Esophagus squamous epithelium (tissue), 5 donors: ENCODE measurements at places on chromosomes 4 and X.

- DNase-seq, result no peak
These were observed 55.0 kb upstream of the PACRGL start for GRCh38 chr4:20645236-20645635.

DNA sequence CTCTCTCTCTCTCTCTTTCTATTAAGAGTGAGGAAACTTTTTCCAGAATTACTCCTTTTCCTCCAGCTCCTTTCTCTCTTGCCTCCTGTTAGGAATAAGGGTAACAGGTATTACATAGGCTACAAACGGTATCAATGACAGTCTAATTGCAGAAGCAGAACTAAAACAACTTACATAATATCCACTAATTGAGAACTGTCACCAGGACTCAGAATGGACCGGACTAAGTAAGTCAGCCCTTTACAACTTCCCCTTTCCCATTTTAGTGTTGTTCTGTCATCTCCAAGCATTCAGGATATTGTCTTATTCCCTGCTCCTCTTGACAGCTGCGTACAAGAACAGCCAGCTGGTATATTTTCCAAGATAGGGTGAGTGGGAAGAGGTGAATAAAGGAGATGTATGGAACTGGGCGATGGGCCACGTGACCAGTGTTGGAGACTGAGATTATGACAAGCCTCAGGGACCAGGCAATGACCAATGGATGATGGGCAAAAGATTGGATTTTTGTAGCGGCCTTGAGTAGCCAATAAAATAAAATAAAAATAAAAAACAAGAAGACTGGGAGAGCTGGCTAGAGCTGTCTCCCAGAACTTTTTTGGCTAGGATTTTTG lies 2.3 kb upstream of the FNIP2 start:
- DNase-seq, result no peak

- no peak for DNase-seq
These were observed 437.9 kb upstream of the MAOA start for GRCh38 chrX:43218198-43218597.

- DNase-seq, result no peak
These were observed 4.6 kb upstream of the ARHGAP6 start for GRCh38 chrX:11670316-11670715.

DNA sequence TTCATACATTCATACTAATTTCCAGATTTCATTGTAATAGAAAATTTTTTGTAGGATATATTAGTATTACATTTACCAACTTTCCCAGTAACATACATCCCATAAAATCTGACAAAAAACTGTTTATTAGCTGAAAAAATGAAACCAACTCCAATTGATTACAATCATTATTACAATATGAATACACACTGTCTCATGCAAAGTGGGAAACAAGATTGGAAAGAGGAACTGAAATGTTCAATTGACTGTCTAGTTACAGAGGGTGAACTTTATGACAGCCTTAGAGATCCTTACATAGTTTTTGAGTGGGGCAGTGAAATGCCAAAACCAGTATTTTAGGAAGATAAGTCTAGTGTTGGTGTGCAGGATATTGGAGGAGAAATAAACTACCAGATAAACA lies 2.3 kb upstream of the AMBN start:
- DNase-seq, result no peak

GRCh38 chr4:79964400-79965211 lies 108.4 kb downstream of the ANTXR2 start:
- DNase-seq, result no peak

- no peak for DNase-seq
These were observed 15.9 kb downstream of the TMEM184C start for GRCh38 chr4:147633113-147633512.

GRCh38 chr4:48620093-48620492 lies 130.0 kb downstream of the ZAR1 start:
- DNase-seq, result no peak

- DNase-seq, result no peak
These were observed 219.4 kb downstream of the NKX6-1 start for GRCh38 chr4:84279678-84280077.

DNA sequence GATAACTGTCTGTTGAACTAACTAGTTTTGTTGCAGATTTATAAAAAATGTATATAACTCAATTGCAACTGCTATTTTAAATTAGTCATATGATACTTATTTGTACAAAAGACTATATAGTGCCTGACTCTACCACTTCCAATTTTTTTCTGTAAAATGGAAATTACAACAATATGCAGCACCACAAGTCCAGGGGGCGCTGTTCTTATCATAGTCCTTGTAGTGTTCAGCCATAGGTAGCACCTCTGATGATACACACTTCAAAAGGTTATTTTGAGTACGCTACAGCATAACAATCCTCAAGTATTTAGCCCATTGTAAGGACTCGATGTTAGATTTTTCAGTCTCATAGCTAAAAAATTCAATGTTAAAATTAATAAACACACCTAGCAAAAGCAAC lies 174.9 kb downstream of the CORIN start:
- no peak for DNase-seq

DNA sequence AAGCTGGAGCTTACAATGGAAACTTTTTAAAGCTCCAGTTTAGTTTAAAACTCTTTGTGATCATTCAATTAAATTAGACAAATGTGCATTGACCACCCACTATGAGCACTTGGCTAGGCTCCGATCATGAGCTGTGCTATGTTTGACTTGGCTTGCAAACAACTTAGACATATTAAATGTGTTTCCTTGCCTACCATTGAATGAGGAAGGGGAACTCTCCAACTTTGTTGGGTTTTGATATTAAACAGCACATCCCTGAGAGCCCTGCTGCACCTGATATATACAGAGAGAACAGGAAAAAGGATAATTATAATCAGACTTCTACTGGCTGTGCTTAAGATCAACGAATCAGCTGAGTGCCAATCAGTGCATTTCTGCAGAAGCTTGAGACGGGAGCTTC lies 71.4 kb upstream of the ADGRL3 start:
- DNase-seq, result no peak

DNA sequence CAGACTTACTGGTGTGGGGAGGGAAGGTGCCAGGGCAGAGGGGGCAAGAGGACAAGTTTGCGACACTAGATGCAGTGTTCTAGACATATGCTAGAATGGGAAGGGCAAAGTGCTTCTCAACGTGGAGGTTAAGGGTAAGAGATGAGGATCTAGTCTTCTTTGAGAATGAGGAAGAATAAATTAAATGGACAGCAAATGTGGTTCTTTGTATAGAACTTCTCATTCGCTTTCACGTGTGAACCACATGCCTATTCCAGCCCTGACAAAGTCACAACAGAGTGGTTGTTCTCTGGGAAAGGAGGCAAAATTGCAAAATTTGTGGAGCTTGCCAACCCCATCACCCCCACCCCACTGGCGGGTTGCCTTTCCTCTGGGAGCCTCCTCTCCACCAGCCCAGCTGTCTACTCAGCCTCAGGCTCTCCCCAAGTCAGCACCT lies 1.5 kb upstream of the ANXA5 start:
- DNase-seq, result no peak

DNA sequence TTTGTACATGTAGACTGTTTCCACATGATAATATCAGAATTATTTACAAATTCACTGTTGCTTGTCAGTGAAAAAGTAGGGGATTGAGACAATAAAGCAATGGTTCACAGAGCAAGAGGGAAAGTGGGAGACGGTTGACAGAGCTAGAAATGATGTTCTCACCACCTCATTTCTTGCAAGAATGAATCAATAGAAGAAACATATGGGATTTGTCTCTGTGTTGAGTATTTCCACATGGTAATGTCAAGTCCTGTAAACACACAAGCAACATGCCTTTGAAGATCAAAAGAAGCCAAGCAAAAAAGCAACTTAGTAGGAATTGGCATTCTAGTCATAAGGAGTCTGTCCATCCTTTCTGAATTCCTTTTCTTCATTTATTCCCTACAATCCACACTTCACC lies 1806.6 kb upstream of the AGA start:
- no peak for DNase-seq

GRCh38 chr4:149486861-149487260 lies 328.8 kb downstream of the IQCM start:
- no peak for DNase-seq

GRCh38 chrX:23376581-23376980 lies 41.9 kb downstream of the PTCHD1 start:
- no peak for DNase-seq
